C1 segment of cervical spinal cord (tissue), 14 donors: ENCODE measurements at places on chromosomes 2 and 18.

DNA sequence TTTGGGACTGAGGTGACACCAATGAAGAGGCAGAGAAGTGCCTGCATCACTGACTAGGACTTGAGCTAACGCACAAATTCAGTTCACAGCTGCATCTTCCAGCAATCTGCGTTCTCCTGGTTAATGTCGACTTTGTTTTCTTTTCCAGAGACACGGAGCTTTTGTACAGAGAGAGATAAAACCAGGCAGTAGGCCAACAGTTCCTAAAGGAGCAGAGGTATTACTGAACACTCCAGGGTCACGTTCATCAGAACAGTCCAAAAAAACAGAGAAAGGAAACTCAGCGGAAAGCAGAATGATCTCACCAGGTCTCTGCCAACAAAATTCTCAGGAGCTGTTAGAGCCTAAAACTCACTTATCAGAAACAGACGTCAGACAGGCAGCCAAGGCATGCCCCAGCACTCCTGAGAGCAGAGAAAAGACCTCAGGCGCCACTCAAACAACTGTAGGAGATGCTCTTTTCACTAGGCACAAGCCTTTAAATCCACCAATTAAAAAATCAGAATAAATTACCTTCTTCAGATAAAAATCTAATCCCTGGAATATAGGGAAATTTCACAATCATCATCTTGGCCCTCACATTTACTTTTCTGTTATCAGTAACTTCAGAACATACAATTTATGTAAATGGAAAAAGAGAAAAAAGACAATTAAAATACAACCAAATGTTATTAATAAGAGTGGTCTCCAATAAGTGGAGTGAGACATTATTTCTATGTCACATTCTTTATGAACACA is 95.9 kb upstream of the SPTBN1 start:
- no peak for DNase-seq

- DNase-seq = no peak
Observed at GRCh38 chr2:37443082-37443481, 98.7 kb downstream of the QPCT start.

- no peak for DNase-seq
Observed at GRCh38 chr2:38945911-38946310, 56.2 kb downstream of the ARHGEF33 start.

GRCh38 chr2:190482451-190482850 is 52.1 kb downstream of the NEMP2 start:
- no peak for DNase-seq

- DNase-seq = no peak
Observed at GRCh38 chr2:19786408-19787058, 115.2 kb downstream of the TTC32 start.

DNA sequence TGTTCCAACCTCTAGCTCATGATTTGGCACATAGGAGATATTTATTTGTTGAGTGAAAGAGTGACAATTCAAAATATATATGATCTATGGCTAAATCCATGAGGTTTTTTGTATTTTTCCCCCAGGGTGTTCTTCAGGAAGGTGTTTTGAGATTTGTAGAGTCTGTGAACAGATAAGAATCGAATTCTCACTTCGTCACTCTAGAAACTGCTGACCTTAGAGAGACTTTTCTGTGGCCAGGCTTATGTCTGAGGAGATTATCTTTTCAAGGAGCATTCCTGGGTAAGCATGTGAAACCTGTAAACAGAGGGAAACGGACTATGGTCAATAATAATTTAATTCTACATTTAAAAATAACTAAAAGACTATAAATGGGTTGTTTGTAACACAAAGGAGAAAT is 849 bp upstream of the ITGB6 start:
- DNase-seq = no peak

DNA sequence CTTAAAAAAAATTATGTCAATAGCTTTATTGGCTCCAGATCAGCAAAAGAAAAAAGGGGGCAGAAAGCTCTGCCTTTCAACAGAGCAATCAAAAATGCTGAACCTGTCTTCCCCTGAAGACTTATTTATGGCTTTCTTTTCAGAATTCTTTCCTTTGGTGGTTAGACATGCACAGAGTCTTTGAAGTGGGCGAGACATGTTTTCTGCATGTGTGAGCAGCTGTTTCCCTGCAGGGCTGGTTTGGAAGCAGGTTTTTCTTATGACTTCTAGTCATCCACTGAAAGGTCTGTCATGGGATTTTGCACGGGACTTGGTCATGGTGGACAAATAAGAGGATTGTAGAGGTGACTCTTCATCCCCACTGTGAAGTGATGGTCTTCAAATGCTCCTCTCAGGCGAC is 160.3 kb downstream of the VAPA start:
- DNase-seq = no peak

GRCh38 chr2:157761520-157761919 is 114.6 kb downstream of the ACVR1 start:
- no peak for DNase-seq

- no peak for DNase-seq
Observed at GRCh38 chr2:191746346-191747169, 68.6 kb downstream of the NABP1 start.

GRCh38 chr2:158498043-158498748 is 41.4 kb downstream of the PKP4 start:
- no peak for DNase-seq

DNA sequence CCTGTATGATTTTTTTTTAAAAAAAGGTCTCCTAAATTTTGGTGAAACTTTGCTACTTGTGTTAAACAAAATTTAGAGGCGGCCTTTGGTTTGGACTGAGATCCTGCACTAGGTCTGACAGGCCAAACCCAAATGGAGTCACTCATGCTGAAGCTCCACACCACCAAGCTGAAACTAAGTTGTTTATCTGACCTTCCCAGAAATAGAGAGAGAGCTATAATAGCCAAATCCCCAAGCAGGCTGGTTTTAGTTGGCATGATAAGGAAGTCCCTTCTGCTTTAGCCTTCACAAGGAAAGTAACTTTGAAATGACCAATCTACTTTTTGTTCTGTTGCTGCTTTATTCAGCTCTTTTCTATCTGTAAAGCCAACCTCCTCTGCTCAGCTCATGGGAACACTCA is 17.1 kb upstream of the THUMPD2 start:
- no peak for DNase-seq

DNA sequence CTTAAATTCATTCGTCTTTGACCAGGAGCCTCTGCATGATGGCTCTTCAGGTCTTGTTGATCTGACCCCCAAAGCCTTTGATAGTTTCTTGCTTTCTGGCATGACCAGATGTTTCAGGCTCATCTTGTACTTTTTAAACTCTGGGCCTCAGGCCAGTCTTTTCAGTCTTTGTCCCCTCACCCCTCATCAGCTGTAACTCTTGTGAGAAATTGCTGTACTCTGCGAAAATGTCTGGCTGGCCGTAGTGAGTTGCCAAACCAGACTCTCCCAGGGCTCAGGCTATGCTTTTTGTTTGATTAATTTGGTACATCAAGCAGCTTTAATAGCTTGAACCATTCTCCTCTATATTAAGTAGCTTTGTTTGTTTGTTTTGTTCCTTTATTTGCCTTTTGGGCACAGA is 75.9 kb downstream of the BABAM2 start:
- DNase-seq = no peak

DNA sequence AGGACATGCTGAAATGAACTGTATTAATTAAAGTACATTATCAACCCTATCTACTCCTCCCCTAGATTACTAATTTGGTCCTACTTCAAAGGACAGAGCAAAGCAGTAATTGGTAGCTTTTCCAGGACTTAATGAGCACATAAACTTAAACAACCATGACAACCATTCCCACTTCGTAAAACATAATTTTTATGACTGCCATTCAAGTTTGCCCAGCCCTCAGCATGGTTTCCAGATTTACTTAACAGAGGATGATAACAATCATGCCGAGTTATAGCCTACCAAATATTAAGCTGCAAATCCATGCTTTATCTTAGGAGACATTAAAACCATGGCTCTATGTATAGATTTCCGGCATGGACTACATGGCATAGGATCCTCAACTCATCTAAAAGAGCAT is 401.1 kb upstream of the CHAC2 start:
- DNase-seq = no peak

DNA sequence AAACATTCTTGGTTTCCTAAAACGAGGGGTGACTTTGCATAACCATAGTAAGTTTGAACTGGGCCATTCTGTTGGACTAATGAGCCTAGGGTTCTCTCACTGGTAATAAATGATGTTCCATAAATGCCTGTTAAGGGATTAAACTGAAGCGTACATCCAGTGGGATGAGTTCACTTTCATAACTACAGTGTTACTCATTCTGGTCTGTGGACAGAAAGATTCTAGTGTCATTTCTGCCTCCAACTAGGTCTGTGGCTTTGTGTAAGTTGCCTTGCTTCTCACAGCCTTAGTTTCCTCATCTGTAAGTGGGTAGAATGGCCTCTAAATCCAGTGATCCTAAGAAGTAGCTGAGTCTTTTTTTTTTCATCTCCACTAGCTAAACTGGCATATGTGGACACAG is 1860.6 kb upstream of the PIK3C3 start:
- DNase-seq = no peak

GRCh38 chr2:15890936-15891905 is 49.1 kb upstream of the MYCN start:
- DNase-seq = no peak

DNA sequence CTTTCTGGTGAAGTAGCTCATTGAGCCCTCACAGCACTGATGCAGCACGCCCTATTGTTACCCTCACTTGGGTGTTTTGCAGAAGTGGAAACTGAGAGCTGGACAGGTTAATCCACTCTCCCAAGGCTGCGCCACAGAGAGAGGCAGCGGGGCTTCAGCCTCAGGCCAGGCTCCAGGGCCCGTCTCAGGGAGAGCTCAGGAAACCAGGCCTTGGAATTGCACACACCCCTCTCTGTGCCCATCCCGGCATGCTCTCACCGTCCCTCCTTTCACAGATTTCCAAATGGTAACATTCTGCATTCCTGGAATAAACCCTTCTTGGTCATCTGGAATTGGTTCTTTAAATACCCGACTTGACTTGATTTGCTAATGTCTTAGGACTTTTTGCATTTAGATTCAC is 51.5 kb downstream of the TWIST2 start:
- DNase-seq = no peak

- DNase-seq = no peak
Observed at GRCh38 chr18:79203017-79203605, 133.9 kb downstream of the ATP9B start.

DNA sequence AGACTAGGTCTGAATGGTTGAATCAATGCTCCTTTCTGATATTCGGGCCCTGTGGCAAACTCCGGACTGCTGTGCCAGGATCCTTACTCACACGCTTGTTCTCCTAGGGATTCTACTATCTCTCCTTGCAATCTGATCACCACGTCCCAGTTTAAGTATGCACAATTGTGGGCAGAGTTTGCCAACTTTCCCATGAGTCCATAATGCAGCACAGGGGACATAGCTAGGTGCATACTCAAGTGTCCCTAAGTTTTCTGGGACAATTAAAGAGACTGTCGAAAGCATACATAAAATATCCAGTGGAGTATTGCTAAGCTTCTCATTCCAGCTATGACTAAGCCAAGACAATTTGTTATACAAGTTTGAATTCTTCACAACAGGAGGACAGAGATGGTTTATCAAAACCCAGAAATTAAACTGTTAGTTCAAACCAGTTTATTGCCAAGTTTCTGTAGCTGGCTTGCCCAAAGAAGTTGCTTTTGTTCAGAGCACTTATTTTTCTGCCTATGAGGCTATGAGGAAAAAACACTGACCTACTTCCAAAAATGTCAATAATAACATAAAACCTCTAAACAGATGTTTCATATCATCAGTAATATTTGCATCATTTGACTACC is 136.1 kb downstream of the EXOC6B start:
- DNase-seq = no peak

- no peak for DNase-seq
Observed at GRCh38 chr18:56393870-56394269, 244.5 kb downstream of the TXNL1 start.

- no peak for DNase-seq
Observed at GRCh38 chr2:229087843-229088516, 183.1 kb downstream of the PID1 start.

DNA sequence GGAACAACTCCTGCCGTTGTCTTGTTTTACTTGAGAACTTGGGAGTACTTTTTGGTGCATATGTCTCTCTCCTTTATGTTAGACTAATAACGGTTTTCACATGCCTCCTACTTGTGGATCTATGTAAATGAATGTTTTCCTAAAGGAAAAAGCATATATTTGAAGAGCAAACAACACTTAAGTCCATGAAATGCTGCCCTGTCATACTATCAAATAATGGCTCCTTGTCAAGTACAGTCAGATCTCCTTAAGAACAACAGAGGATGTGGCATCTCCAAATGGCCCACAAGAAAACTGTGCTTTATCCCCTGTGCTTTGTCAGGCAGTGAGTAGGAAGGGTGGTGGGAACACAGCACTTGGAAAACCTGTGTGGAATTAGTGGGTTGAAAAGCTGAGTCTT is 198.2 kb downstream of the PTGR3 start:
- no peak for DNase-seq

- DNase-seq = no peak
Observed at GRCh38 chr18:3265564-3266033, 3.7 kb downstream of the MYL12B start.

GRCh38 chr2:146147448-146148012 is 1627.6 kb upstream of the ZEB2 start:
- no peak for DNase-seq

DNA sequence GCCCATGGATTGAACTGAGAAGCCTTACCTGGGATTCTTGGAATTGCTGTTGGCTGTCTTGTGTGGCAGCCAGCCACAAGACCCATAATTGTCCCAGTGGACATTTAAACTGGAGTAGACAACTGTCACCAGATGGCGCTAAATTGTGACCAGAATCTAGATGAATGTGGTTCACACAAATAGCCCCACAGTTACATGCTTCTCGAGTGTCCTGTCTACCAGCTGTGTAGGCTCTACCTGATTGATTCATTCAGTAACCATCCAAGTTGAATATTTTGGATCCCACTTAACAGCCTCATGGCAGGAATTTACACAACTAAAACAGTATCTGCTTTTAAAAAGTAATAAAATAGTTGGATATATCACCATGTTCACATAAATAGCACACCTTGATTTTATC is 73.2 kb downstream of the MAP4K4 start:
- peak; percentile 51 for DNase-seq

GRCh38 chr18:48942554-48943261 is 8.1 kb downstream of the SMAD7 start:
- DNase-seq = no peak
